ENCODE measurements at places on chromosomes 6 and 20. TPM values are rescaled to one million over a fixed set of nuclear protein-coding genes. Genes with fewer than 3 reads are reported as not detected.

GRCh38 chr20:62786157-62786556, 10.1 kb upstream of the MRGBP start:
- no peak for DNase-seq
- H3K4me1 ChIP-seq = no peaks in the 10 kb centered on the region
- no peaks in the 10 kb centered on the region for H3K27me3 ChIP-seq
- no peaks in the 10 kb centered on the region for H3K36me3 ChIP-seq
- no peak overlapping the region for H3K4me3 ChIP-seq

DNA sequence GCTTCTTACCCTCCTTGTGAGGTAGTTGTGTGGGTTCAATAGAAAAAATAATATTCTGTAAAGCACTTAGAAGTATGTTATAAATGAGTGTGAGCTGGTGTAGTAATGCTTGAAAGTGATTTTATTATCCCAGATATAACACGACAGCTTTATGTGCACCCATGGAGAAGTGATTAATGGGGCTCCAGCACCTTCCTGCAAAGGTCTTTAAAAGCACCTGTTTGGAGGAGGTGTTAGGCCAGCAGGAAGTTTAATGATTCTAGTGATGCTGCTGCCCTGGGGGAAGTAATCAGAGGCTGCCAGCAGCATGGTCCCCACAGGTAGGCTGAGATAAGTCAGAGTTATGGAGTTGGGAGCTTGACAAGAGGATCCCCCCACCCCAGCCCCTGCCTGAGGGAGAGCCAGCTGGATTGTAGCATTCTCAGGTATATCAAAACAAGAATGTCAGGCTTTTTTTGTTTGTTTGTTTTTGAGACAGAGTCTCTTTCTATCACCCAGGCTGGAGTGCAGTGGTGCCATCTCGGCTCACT, 166.3 kb downstream of the PHACTR1 start:
- H3K4me3 ChIP-seq = no peak overlapping the region
- H3K36me3 ChIP-seq = no peaks in the 10 kb centered on the region
- no peak for DNase-seq
- no peaks in the 10 kb centered on the region for H3K27me3 ChIP-seq

DNA sequence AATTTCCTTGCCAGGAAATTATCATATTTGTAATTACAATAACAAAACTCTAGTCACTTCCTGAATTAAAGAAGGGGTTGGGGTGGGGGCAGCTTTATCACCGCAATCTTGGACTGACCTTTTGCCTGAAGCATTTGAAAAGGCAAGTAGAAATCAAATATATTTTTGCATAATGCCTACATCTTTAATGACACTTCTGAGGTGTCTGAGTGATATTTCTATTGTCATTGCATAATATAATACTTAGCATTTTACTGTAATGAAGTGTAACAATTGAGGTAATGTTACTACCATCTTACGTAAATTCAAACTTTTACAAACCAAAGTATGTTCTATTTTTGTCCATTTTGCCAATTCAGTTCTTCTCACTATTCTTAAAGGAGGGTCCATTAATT, 65.2 kb downstream of the SYNE1 start:
- no peaks in the 10 kb centered on the region for H3K36me3 ChIP-seq
- H3K27me3 ChIP-seq = no peaks in the 10 kb centered on the region
- H3K27ac ChIP-seq = no peak overlapping the region

TFAP2D gene
- not detected for total RNA-seq

TM9SF4 gene
- 41.3 TPM for total RNA-seq

All from GM23248 (cell line).